Hippocampal formation (tissue), 2 donors: ENCODE measurements at places on chromosomes 1 and 21.

DNA sequence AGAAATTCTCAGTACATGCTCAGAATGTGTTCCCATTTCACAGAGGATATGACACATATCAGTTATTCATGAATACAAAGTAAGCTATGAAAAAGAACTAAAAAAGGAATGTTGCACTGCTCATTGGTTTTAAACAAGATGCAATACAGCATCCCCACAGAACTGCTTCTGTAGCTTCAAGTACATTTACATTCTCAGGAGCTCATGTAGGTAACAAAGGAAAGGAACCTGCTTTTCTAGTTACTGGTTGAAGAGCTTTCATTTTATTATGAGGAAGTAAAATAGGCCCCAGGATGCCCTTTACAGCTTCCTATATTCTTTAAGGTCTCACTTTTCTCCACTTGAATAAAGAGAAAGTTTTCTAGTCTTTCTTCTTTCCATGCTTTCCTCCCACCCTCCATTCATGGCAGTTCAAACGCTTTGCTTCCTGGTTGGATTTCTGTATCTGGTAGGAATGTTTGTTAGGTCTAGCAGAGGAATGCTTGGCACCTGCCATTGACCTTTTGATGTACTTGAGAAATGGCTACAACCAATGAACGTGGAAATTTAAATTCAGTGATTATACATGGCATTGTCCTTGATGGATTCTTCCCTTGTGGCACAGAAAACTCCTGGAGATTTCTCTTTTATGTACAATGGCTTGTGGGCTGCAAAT is 27.1 kb upstream of the KCNK2 start:
- DNase-seq = no peak

DNA sequence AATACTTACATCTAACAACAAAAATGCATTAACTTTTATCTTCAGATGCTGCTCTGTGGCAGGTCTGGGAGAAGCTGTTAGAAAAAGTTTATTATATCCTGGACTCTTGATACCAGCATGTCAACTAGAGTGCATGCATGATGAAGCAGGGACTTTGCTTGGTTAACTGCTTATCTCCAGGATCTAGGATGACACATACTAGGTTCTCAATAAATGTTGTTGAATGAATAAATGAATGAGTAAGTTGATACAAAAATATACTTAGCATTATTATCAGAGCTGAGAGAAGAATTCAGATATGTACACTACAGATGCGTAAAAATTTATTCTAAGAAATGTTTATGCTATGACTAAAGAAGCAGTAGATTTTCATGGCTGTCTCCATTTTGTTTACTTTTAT is 304.3 kb downstream of the LTN1 start:
- DNase-seq = no peak

DNA sequence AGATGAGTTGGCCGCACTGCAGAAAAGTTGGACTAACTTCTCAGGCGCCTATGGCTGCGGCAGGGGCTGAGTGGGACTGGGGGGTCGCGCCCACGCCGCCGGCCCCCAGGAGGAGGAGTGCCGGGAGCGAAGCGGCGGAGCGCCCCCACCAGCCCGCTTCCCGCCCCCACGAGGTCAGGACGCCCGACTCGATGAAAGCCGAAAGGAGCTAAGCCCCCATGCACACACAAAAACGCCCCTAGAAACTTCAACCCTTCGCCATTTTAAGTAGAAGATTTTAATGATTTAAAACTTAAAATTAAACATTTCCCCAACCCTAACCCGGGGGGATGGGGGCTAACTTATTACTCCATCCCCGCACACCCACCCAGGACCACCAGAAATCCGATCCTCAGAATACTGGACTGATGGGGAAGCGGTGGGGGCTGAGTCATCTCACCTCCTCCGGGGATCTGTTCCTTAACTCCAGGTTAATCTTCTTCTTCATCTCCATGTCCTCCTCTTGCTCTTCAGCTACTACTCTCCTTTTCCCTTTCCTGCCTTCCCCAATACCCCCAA is 539 bp downstream of the ANP32E start:
- DNase-seq = no peak

- no peak for DNase-seq
Observed at GRCh38 chr1:195773931-195774330, 834.3 kb downstream of the KCNT2 start.

DNA sequence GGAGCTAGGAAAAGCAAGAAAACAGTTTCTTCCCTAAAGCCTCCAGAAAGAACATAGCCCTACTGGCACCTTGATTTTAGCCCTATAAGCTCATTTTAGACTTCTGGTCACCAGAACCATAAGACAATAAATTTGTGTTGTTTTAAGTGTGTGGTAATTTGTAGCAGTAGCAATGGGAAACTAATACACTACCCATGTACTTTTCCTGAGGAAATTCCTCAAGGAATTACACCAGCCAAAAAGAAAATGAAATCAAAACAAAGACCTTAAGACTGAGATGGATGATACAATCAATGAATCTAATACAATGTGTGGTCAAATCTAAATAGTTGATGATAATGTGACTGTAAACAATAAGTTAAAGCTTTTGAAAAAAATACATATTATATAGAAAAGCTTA is 11.8 kb downstream of the VAMP4 start:
- no peak for DNase-seq

- DNase-seq = no peak
Observed at GRCh38 chr1:68974447-68974846, 477.6 kb upstream of the DEPDC1 start.
